ENCODE measurements at places on chromosomes 6 and 20.

DNA sequence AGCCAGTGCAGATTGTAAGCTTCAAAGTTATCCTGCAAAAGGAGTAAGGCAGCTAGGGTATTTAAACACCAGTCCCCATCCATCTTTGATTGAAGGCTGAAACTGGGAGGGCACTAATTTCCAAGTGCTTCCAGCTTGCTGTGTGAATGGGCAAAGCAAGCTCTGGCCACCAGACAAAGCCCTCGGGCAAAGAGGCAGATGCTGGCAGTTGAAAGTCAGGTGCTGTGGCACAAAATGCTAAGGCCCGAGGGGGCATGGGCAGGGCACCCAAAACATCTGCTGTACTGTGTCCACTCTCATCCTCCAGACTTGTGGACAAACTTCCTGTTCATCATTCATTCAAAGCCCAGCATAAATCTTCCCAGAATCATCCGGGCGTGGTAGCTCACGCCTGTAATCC, 62.9 kb downstream of the TRMT6 start:
- no peak for DNase-seq

GRCh38 chr20:59104831-59105230, 58.8 kb upstream of the ZNF831 start:
- DNase-seq = no peak

GRCh38 chr6:155093430-155093829, 98.3 kb downstream of the TIAM2 start:
- DNase-seq = no peak

DNA sequence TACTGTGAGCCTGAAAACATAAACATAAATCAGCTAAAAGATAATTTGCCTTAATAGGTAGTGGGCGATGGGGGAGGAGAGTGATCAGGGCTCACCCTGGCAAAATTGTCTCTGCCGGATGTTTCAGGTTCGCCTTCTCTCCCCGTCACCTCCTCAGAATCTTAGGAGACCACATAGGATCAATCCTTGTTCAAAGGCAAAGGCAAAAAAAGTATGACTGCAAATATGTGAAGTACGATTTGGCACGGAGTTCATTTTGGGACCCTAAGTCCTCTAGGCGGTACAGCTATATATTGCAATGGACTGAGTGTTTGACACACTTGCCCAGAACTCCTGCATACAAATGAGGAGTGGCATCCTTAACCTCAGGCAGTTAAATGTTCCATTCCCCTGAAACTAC, 649.2 kb upstream of the FLRT3 start:
- DNase-seq = no peak

DNA sequence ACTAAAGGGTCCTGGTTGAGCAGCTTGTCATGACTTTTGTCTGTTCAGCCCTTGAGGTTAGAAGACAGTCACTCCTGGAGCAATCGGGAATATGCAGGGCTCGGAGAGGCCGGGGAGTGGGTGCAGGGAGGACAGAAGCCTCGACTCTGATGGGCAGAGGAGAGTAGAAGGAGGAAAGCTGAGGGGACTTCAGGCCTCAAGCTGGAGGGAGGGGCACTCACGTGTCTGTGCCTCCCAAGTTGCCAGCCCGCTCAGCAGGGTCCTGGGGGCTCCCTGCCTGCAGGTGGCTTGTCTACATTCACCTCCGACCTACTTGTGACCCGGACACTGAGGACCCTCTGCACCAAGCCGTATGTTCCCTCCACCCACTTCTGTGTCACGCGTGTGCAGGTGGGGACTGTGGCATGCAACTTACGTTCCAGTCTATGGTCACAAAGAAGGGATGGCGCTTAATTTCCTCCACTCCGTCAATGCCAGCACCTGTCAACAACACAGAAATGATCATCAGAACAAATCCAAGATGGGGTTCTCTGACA, 86.8 kb upstream of the MPC1 start:
- no peak for DNase-seq

GRCh38 chr6:83061190-83061589, 4.5 kb downstream of the UBE3D start:
- DNase-seq = no peak

- no peak for DNase-seq
Observed at GRCh38 chr20:35726842-35727711, 15.0 kb downstream of the RBM39 start.

DNA sequence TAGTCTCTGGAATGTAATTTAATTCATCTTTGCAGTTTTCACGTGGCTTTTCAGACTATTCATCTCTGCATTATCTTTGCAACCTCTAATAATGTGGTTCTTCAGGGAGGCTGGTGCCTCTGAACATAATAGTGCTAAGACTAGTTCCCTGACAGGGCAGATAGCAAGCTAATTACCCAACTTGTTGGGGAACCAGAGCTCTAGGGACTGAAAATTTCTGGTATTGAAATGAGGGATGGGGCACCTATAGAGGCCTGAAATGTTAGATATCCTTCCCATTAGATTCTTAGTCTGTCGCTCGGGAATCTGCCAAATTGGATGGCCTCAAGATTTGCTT, 693.6 kb upstream of the MAP3K7 start:
- DNase-seq = no peak

DNA sequence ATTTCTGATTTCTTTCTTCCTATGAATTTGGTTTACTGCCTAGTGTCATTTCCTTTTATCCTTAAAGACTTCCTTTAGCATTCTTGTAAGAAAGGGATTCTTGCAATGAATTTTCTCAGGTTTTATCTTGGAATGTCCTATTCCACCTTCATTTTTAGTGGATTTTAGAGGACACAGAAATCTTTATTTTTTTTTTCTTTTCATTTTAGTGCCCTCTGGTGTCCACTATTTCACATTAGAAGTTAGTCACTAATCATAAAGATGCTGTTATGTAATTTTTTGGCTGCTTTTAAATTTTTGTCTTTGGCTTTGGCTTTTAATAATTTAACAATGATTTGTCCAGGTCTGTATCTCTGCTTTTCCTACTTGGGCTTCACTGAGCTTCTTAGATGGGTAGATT, 28.1 kb downstream of the LMBRD1 start:
- DNase-seq = no peak

DNA sequence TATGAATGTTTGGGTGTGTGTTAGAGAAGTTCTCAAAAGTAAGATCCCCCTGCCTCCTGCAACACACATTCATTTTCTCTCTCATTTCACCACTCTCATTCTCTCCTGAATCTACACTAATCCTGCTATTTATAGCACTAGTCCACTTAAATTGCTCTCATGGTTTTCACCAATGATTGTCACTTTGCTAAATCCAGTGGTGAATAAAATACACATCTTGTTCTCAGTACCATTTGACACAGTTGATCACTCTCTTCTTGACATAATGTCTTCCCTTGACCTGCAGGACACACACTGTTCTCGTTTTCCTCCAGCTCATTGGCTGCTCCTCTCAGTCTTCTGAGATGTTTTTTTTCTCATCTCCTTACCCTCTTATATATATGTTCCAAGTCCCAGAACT, 32.1 kb downstream of the TENT5A start:
- no peak for DNase-seq
